Mesothelial cell of epicardium (in vitro differentiated cells): ENCODE measurements at places on chromosomes 2 and 18. TPM values are rescaled to one million over a fixed set of nuclear protein-coding genes. Genes with fewer than 3 reads are reported as not detected.

The TOGARAM2 gene
- 0.16 to 0.40 TPM (median 0.38 TPM) in 3 replicates for total RNA-seq

The NPAS2 gene
- total RNA-seq: 3.6 to 5.4 TPM (median 5.2 TPM) in 3 replicates

The GRHL1 gene
- total RNA-seq: 8.2 to 10.4 TPM (median 9.7 TPM) in 3 replicates

The RGPD3 gene
- 0.09 to 0.18 TPM (median 0.18 TPM) in 3 replicates for total RNA-seq

The AAK1 gene
- 65.4 to 70.7 TPM (median 66.4 TPM) in 3 replicates for total RNA-seq

The PTPRM gene
- total RNA-seq: 71.3 to 82.1 TPM (median 72.7 TPM) in 3 replicates

DNA sequence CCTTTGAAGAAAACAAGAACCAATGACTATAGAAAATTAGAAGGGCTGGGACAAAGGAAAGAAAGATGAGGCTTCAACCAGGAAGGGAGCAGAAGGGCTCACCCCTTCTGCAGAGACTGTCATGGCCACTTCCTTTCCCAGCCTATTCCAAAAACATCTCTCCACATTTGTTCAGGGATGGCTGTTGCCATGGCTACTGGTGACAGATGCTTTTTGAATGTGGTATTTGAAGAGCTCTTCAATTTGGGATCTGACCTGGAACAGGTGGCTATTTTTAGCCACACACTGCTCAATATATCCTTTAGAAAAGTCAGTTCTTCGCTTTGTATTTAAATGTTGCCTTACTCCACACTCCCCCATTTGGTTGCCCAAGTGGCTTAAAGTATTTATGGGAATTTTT, 64.1 kb upstream of the LCLAT1 start:
- no peak for DNase-seq

GRCh38 chr18:35127201-35127600, 86.0 kb downstream of the MAPRE2 start:
- no peak for DNase-seq

DNA sequence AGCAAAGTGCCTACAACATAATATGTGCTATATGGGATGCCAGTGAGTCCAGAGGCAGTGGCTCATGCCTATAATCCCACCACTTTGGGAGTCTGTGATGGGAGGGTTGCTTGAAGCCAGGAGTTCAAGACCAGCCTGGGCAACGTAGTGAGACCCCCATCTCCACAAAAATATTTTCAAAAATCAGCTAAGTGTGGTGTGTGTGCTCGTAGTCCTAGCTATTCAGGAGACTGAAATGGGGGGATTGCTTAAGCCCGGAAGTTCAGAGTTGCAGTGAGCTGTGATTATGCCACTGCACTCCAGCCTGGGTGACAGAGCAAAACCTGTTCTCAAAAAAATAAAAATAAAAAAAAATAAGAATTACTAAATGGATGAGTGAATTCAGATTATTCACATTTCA, 23.4 kb downstream of the OTX1 start:
- no peak for DNase-seq
